ENCODE measurements at places on chromosomes 2 and 18.
A peak's percentile ranks its signal among the peaks of the same experiment; 100 is the strongest.

DNA sequence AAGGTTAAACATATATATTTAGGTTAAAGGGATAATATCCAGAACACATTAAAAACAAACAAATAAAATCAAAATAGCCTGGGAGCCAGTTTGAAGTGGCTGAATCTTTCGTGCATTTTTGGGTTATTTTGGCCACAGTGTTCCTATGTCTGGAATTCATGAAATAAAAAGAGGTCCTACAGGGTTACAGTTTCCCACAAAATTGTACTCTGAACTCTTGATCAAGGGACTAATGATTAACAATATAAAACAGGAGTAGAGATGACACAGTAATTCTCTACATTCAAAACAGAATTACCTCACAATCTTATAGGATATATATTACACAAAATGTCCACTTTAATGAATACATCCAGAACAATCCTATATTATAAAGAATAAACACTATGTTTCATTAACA is 24.9 kb downstream of the VPS4B start:
- peaks cover 18% of the 10 kb centered on the region for H3K36me3 ChIP-seq
- H3K27me3 ChIP-seq: no peaks in the 10 kb centered on the region
- DNase-seq: no peak
- no peak overlapping the region for H3K27ac ChIP-seq

DNA sequence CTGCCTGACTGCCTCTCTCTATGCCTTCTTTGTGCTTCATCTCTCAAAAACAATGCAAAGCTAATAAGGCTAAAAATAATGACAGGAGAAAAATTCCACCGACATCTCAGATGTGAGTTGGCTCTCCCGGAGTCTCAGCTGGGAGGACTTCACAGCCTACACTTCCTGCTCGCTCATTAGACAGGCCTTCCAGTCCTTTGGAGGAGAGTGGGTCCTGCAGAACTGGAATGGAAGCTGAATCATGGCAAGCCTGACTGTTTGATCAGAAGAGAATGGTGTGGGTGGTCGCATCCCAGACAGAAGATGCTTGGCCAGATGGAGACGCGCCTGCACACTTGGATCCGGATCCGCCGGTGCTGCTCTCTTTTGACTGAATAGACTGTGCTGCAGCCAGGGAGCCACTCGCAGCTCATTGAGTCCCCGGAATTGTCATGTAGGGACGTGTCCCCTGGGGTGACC is 49.7 kb downstream of the TRIB2 start:
- no peak overlapping the region for H3K4me3 ChIP-seq
- no peak for DNase-seq
- no peak overlapping the region for H3K27ac ChIP-seq
- H3K36me3 ChIP-seq: no peaks in the 10 kb centered on the region

DNA sequence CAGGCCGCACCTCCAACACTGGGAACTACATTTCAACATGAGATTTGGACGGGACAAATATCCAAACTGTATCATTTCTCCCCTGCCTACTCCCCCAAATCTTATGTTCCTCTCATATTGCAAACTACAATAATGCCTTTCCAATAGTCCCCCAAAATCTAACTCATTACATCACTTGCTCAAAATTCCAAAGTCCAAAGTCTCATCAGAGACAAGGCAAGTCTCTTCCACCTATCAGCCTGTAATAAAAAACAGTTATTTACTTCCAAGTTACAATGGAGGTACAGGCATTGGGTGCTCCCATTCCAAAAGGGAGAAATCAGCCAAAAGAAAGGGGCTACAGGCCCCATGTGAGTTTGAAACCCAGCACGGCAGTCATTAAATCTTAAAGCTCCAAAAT is 12.6 kb upstream of the UGT1A8 start:
- no peak for DNase-seq
- H3K27me3 ChIP-seq: no peaks in the 10 kb centered on the region

GRCh38 chr2:33777786-33778185 is 178.7 kb upstream of the FAM98A start:
- H3K27ac ChIP-seq: no peak overlapping the region
- no peak for DNase-seq
- H3K4me3 ChIP-seq: no peak overlapping the region

- DNase-seq: no peak
- H3K27me3 ChIP-seq: no peaks in the 10 kb centered on the region
- no peaks in the 10 kb centered on the region for H3K36me3 ChIP-seq
- H3K4me3 ChIP-seq: no peak overlapping the region
Measured at GRCh38 chr2:54899576-54900200, 150.6 kb downstream of the RTN4 start.

- no peak for DNase-seq
- no peak overlapping the region for H3K4me3 ChIP-seq
- no peaks in the 10 kb centered on the region for H3K4me1 ChIP-seq
- H3K27me3 ChIP-seq: no peaks in the 10 kb centered on the region
- no peaks in the 10 kb centered on the region for H3K36me3 ChIP-seq
- H3K27ac ChIP-seq: no peak overlapping the region
Measured at GRCh38 chr2:48383036-48383435, 146.9 kb upstream of the STON1 start.

DNA sequence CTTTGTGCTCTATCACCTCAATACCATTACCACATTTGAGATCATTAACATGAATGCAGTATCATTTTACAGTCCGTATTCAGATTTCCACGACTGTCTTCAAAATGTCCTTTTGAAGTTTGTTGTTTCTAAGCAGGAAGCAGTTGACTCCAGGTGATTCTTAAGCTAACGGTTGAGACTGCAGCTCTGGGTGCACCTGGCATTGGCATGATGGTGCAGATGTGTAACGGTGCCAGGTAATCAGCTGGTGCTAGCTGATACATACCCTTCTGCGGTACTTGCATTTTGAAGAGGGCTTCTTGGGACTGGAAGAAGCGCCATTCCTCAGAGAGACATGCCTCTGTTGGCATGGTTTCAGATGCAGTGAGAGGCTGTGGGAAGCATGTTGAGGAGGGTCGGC is 19.5 kb downstream of the SIGLEC15 start:
- H3K4me3 ChIP-seq: no peak overlapping the region
- peaks cover 3% of the 10 kb centered on the region for H3K27me3 ChIP-seq
- no peak for DNase-seq

DNA sequence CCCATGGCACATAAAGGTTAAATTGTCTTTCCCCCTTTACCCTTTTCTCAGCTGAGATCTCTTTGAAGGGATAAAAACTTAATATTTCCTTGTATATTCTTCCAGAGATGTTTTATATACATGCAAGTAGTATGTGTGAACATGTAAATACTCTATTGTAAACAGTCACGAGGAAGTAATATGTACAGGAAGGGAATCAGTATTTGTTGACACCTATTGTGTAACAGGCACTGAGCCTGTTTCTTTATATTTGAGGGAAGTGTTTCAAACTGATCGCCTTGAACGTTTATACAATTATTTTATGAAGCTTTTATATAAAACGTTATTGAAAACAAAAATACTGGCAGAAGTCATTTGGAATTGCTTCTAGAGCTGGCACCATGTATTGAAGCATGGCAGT is 13.2 kb downstream of the RALBP1 start:
- no peak overlapping the region for H3K4me3 ChIP-seq
- H3K4me1 ChIP-seq: no peaks in the 10 kb centered on the region
- no peaks in the 10 kb centered on the region for H3K36me3 ChIP-seq

DNA sequence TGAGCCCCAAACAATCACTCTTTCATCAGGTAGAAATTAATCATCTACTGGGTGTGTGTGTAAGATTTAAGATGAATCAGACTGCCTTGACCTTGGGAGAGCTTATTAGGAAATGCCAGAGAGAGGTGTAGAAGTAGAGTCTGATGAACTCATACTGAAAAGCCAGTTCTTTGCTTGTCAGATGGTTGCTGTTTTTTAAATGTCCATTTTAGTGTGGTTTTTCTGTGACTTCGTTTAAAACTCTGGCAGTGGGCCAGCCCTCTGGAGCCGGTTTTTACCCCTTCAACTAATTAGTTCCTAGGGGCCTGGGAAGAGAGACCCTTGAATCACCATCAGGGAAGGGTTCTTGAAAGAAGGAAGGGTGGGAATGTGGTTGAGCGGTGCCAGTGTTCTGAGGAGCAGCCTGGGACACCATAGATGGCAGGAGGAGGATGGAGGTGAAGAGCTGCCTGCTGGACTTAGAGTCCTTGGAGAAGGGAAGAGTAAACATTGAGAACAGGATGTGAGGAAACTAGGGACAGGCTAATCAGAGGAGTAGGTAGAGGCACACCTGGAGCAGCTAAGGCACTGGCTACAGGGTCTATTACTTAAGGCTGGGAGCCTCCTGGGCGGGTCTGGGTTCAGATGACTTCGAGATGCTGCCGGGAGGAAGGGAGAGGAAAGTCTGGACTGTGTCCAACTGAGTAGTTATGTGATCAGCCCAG is 66.1 kb downstream of the LRRFIP1 start:
- H3K4me3 ChIP-seq: peak overlapping the region; percentile 86
- H3K4me1 ChIP-seq: peaks cover 52% of the 10 kb centered on the region
- H3K27ac ChIP-seq: peak overlapping the region; percentile 86
- no peak for DNase-seq
- H3K27me3 ChIP-seq: no peaks in the 10 kb centered on the region

DNA sequence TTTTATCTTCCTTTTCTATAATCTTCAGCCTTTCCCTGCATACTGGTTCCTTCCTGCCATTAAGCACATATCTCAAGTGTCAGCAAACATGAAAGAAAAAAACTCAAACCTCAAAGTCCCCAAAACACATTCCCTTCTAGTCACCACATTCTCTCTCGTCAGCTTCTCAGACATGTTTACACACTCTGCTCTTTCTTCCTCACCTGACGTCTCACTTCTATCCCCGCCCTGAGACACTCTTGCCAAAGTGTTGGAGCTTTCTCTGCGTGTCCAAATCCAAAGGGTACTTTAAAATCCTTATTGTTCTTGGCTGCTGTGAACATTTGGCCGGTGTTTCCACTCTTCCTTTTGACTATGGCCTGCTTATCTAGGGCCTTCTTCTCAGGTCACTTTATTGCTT is 47.9 kb downstream of the SOX11 start:
- no peak for DNase-seq
- no peaks in the 10 kb centered on the region for H3K36me3 ChIP-seq
- no peak overlapping the region for H3K27ac ChIP-seq

GRCh38 chr2:175984846-175985245 is 17.2 kb downstream of the LNPK start:
- no peaks in the 10 kb centered on the region for H3K27me3 ChIP-seq
- H3K4me1 ChIP-seq: no peaks in the 10 kb centered on the region
- DNase-seq: no peak
- no peak overlapping the region for H3K4me3 ChIP-seq

- peak; percentile 26 for DNase-seq
- H3K36me3 ChIP-seq: peaks cover 86% of the 10 kb centered on the region
- H3K27ac ChIP-seq: no peak overlapping the region
- H3K4me1 ChIP-seq: no peaks in the 10 kb centered on the region
Measured at GRCh38 chr2:60794271-60794863, 38.3 kb downstream of the PAPOLG start.

- H3K27me3 ChIP-seq: no peaks in the 10 kb centered on the region
- no peak overlapping the region for H3K4me3 ChIP-seq
- peaks cover 38% of the 10 kb centered on the region for H3K36me3 ChIP-seq
- H3K27ac ChIP-seq: no peak overlapping the region
- no peak for DNase-seq
- H3K4me1 ChIP-seq: no peaks in the 10 kb centered on the region
Measured at GRCh38 chr2:17736989-17737388, 16.6 kb downstream of the SMC6 start.

- H3K27ac ChIP-seq: no peak overlapping the region
- no peaks in the 10 kb centered on the region for H3K4me1 ChIP-seq
- no peak for DNase-seq
- no peaks in the 10 kb centered on the region for H3K36me3 ChIP-seq
- no peak overlapping the region for H3K4me3 ChIP-seq
Measured at GRCh38 chr2:12478151-12479064, 238.3 kb upstream of the TRIB2 start.

Measured in thymus (tissue), 14 donors.